ENCODE measurements at places on chromosomes 2 and 18.

GRCh38 chr2:66024391-66024790, 410.5 kb upstream of the MEIS1 start:
- DNase-seq: no peak

DNA sequence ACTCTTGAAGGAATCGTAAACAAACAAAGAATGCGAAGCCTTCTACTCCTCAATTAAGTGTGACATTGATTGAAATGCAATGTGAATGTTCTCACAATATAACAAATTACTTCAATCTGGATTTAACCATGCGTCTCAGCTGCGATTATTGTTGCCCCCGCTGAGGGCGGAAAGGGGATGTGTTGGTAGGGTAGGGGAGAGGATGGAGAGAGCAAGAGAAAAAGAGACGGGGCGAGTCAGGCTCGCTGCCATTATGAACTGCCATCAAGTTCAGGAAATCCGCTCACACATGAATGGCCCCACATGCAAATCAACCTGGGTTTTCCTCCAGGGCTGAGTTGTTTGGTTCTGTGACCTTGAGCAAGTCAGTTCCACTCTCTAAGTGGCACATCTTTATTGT, 129.8 kb downstream of the PXDN start:
- DNase-seq: no peak

GRCh38 chr2:238700117-238700457, 147.8 kb upstream of the TWIST2 start:
- no peak for DNase-seq

DNA sequence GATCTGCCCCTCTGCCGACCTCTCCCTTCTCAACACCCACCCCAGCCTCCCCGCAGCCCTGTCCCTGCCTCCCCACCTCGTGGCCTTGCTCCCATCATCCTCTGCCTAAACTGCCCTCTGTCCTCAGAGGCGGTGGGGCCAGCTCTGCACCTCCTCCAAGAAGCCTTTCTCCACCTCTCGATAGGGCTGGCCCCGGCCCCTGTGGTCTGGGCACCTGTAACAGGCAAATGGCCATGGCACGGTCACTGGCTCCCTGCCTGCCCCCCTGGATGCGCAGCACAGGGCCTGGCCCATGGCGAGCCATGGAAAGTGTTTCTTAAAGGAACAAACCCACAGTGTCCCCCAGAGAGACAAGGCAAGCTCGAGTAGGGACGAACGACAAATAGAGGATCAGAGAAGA, 42.0 kb downstream of the MYO7B start:
- DNase-seq: no peak

- no peak for DNase-seq
Observed at GRCh38 chr2:98245491-98245890, 100.8 kb upstream of the CNGA3 start.

GRCh38 chr2:233389601-233390125, 35.4 kb downstream of the DGKD start:
- no peak for DNase-seq

DNA sequence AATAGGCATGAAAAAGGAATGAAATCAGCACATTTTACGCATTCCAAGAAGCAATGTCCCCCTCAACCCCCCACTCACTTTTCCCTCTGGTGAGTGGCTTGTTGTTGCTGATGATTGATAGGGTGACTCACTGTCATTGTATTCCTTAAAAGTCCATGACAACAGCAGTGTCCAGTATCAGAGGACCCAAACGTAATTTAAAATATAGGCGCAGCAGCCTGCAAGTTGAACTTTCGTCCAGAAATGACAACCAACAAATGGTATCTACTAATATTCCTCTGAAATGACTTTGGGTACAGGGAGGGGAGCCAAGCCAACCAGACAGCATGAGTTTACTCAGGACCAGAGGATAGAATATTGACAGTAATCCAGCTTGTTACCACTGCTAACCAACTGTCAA, 182.9 kb upstream of the SIX3 start:
- no peak for DNase-seq

DNA sequence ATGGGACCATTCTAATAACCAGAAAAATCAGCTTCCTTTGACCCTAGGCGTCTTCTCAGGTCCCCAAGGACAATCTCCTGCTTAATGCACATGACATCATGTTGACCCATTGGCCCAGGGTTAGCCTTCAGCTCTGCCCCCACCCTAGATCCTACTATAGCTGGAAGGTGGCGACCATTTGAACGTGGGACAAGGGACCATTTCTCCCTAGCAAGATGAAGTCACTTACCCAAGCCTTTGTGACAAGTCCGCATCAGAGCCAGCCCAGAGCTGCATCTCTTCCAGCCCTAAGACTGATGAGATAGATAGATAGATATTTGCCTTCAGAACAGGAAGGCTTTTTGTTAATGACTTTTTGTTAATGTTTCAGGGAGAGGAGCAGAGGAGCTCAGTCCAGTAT, 28.2 kb upstream of the TAF1B start:
- DNase-seq: no peak

DNA sequence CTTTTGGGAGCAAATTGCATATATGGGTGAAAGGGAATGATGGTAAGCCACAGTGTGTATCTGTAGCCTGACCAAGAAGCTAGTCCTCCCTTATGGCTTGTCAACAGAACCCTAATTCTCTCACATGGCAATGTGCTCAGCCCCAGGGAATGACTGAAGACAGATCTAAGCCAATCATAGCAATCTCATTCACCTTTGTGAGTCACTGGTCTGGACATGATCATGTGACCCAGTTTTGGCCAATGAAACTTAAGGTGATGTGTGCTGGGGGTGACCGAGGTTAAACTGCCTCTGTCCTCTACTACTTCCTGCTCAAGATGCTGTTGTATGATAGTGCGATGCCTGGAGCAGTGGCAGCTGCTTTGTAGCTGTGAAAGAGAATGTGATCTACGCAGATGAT, 491.2 kb upstream of the HS6ST1 start:
- no peak for DNase-seq

DNA sequence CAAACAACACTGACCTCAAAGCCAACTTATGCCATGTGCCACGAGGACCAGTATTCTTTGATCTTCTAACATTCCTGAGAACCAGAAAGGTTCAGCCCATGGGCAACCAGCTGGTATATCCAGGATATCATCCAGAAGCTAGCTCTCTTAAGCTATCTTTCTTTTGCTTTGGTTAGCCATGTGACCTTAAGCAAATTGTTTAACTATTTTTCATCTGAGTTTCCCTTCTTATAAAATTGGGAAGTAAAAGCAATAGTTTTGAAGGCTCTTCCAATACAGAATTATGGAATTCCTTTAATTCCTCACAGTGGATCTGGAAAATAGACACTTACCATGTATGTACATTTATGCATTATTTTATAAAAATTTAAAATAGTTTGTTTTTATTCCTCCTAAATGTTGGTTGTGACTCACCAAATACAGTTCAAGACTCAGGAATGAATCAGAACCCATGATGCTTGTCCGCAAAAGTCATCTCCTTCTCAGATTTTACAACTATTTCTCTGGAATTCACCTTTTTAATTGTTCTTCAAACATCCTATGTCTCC, 435.7 kb downstream of the ZEB2 start:
- DNase-seq: no peak

DNA sequence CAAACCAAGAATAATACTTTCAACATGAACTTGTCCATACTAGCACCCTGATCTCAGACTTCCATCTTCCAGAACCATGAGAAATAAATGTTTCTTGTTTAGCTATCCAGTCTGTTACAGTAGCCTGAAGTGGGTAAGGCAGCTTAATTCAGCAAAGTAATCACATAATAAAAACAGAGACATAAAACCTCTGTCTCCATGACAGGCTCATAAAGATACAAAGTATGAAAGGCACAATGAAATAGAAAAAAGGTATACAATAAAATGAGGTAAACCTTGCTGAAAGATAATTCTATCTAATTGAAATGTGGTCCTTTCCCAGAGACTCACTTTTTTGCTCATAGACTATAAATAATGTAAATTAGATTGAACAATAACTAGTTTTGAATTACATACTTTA, 46.7 kb upstream of the WDR75 start:
- DNase-seq: no peak

GRCh38 chr18:22848615-22849014, 84.5 kb upstream of the RBBP8 start:
- no peak for DNase-seq

DNA sequence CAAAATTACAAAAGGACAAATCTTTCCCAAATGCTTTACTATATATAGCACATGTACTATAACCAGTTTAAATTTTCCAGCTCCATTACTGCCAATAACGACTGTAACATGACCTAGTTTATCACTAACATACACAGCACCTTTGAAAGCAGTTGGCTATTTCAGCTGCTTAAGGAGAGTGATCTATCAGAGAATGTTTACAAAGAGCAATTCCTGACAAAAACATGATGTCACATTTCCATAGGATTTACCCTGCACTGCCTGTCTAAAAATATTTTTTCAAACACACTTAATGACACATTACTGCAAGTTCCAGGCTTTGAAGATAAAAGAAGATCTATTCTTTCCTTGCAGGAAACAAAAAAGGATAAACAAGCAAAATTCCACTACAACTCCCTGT, 40.6 kb downstream of the ZNF516 start:
- no peak for DNase-seq

DNA sequence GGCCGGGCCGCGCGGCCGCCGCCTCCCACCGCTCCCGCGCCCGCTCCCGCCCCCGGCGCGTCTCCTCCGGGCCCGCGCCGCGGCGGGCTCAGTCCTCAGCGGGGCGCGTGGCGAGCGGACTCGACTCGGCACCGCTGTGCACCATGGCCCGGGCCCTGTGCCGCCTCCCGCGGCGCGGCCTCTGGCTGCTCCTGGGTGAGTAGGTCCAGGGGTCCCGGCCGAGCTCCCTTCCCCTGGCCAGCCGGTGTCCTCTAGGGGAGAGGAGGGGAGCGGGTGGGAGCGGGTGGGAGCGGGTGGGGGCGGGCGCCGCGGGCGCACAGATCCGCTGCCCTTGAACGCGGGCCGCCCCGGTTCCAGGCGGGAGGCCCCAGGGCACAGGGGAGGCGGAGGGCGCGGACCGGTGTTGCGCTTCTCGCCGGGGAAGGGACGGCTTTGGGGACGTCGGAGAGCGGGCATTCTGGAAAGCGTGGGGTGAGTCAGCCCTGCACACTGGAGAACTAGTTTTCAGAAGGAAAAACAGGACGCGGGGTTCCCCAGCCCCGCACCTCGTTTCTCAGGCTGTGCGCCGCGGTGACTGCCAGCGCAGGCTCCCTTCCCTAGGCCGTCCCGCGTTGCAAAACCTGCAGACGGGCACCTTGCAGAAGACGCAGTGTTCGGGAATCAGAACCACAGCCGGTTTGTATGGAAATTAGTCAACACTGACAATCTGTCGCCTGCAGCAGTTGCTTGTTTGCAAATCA, at the start of gene RAMP1:
Gene RAMP1, plus strand, starts transcription at position 91 of the 740 bp plus-strand sequence. Its CDS starts 53 bp downstream, at position 144.
- no peak for DNase-seq

All from CD4-positive, alpha-beta T cell treated with Interleukin-12 subunit alpha and Interleukin-12 subunit beta, for 1 hour (primary cell).